ENCODE measurements at places on chromosomes 16 and 17.

DNA sequence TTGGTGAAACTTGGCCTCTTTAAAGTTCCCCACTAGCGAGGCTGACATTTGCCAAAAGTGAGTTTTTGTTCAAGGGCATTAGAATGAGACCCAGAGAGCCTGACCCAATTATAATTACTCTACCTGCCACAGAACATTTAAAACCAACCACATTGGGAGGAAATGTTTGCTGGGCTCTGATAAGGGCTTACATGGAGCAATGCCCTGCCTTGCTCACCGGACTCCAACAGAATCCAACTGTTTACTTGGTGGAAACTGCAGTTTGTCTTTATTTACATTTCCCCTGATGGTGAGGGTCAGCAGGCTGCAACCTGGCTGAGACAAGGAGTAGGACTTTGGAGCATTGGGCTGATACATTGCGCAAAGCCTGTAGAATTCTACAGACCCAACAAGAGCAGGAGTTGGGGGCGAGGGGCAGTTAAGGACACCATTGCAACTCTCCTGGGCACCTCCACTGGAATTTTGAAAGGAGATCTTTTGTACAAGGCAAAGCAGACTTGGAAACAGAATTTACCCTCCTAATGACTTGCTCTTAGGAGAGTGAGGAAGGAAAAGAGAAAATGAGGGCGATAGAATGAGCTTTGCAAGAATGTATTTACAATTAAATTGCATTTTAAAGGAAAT, 368.6 kb downstream of the SHISA9 start:
- DNase-seq: no peak

- DNase-seq: no peak
These were observed 92.3 kb downstream of the SPAG9 start for GRCh38 chr17:51028176-51028863.

DNA sequence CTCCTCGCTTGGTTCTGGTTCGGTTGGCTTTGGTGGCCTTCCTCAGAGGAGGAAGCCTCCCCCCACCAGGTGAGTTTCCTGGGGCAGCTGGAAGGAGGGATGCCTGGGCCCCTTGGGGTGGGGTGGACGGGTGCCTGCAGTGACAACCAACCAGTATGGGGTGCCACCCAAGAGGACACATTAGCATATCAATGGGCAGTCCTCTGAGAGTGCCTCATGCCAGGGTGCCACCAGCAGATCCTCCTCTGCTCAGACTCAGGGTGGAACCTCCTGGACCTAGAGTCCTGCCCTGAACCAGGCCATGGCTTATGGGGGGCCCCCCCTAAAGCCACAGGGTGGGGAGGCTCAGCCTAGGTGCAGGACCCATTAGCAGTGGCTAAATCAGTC, 2.7 kb downstream of the PPP1R1B start:
- no peak for DNase-seq

DNA sequence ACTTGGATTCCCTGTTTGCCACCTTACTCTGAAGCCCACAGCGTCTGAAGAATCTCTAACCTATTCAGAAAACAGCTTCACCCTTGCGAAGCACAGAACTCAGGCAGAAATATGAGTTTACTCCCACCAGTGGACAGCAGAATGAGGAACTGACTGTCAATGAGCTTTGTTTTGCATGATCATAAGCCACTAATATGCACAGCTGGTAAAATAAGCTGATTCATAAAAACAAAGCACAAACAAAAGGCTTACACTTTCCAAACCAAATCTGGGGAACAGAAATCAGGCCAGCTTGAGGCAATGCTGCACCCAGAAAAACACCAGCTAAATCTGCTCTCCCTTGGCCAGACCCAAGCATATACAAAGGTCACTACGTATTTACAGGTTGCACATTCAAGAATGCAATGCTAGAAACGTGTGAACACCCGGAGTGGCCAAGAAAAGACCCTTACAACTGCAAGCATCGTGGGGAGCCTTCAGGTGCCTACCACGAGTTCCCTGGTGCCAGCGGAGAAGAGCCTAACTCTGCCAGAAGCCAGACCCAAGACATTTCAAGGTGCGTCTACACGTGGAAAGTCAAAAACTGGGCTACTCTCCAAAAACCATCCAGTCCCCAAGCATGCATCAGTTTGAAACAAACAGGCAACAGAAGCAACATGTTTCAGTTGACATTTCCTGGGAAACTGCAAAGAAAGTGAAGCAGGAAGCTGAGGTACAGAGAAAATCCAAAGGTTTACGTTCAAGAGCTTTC, 207.1 kb downstream of the ZFHX3 start:
- no peak for DNase-seq

DNA sequence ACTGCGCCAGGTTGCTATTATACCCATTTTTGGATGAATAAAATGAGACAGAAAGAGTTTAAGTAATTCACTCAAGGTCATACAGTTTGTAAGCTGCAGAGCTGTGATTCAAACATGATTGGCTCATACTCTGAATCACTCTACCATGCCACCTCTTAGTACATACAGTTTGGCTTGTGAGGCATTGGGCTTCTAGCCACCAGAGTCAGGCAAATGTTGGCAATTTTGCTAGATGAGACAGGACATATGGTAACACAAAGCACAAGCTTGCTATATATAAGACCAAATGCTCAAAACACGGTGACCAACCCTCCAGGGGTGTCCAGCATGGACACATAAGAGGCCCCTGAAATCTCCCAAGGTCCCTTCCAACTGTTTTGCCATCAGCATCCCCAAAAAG, 236.0 kb upstream of the IRX5 start:
- DNase-seq: no peak

- no peak for DNase-seq
These were observed 494 bp downstream of the PRSS41 start for GRCh38 chr16:2798723-2799204.

- DNase-seq: peak; percentile 55
These were observed 2.2 kb upstream of the PLEKHH3 start for GRCh38 chr17:42678951-42679491.
